ENCODE measurements at places on chromosomes 11 and 22. TPM values are rescaled to one million over a fixed set of nuclear protein-coding genes. Genes with fewer than 3 reads are reported as not detected.

GRCh38 chr11:62593434-62594044, 2.2 kb upstream of the TUT1 start:
- peak; percentile 61 for DNase-seq

DNA sequence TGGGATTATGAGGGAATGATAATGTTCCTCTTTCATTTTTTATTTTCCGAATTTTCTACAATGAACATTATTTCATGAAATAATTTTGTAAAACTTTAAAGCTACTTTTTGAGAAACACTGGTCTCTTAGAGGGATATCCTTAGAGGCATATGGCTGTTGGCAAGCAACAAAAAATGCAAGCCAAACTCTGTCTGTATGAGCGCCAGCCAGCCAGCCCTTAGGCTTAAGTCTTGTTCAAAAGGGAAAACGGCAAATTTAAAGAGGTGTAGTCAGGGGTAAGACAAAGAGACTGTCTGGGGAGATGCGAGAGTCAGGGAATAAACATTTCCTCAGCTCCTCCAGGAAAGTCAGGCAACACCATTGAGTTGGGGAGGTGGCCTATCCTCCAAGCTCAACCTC, 22.5 kb downstream of the ASCC2 start:
- DNase-seq = peak; percentile 11

- DNase-seq = no peak
Measured at GRCh38 chr11:65148657-65149056, 14.3 kb upstream of the SYVN1 start.

DNA sequence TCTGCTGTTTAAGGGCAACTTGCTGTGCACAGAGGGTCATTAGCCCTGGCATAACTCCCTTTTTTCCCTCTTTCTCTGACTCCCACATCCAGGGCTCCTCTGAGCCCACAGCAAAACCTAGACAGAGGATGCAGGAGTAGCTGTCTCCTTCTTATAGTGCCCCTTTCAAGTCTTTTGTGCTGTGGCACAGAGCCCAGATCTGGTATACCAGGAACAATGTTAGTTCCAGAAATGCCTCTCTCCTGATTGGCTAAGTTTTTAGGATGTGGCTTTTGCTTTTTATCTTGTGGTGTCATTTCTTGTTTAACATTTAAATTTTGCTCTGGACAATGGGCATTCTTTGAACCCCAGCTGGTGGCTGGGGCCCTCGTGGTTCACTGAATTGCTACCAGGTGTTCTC, 25.6 kb upstream of the RRM1 start:
- DNase-seq = no peak

Gene SLC1A2
- polyA plus RNA-seq = 108 TPM
